Stimulated activated CD4-positive, alpha-beta T cell treated with anti-CD3 and anti-CD28 coated beads, Interleukin-12 subunit alpha, Interleukin-12 subunit beta, amount 100 ng/mL, for 4 hours (primary cell): ENCODE measurements at places on chromosomes 7 and 10.

DNA sequence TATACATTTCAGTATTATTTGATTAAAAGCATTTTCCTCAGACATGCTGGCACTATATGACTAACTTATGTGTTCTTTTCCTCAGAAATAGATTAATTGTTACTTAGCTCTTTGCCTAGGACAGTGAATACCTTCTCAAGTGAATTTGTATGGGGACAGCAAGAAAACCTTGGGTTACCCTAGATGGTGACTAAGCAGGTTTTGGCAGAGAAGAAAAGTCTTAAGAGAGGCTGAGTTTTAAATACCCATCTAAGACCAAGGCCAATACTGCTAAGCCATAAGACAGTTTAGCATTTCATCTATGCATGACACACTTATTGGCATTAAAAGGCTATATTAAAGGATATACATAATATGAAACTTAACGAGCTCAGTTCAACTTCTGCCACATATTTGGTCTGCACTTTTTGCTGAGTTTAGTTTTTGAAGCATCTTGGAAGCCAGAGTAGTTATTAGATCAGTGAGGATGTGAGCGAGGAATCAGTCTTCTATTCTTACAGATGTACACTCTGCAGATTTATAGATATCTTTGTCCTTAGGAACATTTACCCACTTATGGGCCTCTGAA is 54.6 kb upstream of the FAM3C start:
- DNase-seq: no peak

DNA sequence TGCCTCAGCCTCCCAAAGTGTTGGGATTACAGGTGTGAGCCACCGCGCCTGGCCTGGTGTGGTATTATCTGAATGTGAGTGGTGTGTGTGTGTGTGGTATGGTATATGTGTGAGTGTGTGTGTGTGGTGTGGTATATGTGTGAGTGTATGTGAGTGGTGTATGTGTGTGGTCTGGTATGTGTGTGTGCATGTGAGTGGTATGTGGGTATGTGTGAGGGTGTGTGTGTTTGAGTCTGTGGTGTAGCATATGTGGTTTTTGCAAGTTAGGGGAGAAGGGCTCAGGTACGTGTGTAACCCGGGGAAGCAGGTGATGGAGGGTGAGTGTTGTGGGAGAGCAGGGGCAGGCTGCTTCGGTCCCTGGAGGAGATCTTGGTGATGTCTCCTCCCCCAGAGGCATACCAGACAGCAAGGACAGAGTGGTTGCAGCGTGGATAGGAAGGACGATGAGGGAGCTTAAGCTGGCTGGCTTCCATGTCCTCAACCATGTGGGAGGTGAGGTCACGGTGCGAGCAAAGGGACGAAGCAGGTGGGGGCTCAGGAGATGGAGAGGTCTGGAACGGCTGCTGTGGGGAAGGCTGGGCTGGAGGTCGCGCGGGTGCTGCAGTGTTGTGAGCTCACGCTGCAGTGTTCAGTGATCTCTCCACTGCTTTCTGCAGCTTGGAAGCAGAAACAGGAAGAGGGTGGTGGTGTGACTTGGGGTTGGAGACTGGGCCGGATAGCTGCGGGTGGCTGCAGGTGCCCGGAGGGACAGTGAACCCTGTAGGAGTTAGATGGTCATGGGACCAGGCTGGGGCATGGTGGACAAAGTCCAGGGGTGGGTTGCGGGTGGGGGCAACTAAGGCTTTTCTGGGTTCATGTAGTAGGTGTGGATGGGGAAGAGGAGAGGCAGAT is 5.0 kb downstream of the ZYX start:
- no peak for DNase-seq

DNA sequence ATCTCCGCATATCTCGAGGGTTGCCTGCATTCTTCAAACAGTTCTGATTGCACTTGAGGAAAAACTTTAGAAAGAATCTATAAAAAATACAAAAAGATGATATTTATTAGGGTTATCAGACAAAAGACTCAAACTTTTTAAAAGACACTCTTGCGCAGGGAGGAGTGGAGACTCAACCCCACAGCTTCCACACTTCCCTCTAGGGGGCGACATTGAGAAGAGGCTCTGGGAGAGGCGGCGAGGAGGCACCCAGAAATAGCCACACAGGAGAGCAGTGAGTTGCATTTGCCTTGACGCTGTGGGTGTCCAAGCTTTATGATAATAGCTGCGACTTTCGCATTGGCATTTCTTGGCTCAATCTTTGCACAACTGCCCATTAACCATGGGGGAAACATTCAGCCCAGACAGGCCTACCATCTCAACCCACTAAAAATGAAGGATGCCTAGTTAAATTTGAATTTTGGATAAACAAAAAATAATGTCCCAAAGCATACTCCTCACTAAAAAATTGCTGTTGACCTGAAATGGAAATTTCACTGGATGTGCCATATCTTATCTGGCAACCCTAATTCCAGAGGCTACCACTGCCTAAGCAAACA is 86.2 kb downstream of the EBF3 start:
- DNase-seq: peak; percentile 31

DNA sequence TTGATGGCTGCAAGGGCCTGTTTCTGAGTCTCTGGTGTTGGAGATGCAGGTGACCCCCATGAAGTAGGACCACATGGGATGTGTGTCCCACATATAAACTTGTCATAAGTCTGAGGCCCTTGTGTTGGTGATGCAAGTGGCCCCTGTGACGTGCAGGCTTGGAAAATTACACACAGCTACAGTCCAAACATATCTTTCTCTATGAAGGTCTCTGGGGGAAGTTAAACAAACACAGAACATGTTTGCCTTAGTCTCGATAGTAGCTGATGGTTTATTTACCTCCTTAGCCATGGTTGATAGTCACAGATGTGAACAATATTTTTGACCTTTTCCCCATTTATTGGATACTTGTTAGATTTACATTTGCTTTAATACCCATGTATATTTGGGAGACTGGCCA is 64.7 kb downstream of the ADCY1 start:
- no peak for DNase-seq

DNA sequence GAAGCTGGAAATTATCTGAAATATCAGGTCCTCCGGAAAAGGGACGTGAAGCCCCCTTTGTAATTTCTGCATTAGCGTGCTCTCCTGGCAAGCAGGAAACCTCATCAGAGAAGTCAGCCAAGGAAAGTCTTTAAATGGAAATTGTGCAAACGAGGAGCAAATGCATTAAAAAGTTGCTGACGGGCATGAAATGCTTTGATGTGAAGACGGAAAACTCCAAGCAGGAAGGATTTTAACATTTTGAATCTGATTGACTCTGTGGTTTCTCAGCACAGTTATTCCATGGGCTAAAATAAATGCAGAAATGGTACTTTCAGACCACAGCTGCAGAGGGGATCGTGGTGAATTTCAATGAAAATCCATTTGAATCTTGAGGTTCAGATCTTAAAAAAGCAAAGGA is 167.8 kb downstream of the AHR start:
- no peak for DNase-seq

- DNase-seq: no peak
Observed at GRCh38 chr10:131978851-131979250, 2.9 kb downstream of the BNIP3 start.

DNA sequence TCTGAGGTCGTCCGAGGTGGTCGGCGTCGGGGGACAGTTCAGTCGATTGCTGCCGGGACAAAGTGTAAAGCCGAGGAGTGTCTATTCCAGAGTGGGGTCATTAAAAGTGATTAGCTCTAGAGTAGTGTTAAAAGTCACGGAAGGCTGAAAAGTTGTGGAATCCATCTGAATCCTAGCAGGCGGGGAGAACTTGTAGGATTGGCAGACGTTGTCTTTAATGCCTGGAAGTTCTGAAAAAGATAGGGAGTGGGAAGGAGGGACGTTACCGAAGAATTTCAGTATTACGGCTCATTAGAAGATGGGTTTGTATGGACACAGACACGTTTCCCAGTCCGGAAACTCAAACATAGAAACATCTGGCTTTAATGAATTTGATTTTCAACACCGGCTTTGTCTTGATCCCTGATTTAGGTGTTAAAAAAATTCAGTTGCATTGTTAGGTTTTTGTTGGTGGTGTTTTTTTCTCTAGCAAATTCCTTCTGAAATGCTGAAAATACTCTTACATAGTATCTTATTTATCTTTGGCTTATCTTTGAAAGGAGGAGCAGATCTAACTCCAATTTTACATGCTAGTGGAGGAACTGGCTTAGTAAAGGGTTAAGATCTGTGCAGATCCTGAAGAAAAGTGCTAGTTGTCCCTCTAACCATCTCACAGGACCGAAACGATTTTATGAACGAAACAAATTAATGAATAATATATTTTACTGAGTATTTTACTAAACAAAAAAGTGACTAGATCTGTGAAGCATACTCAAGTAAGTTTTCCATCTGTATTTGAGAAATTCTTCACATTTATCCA is 900 bp downstream of the MKLN1 start:
- DNase-seq: no peak

- no peak for DNase-seq
Observed at GRCh38 chr10:122590153-122590552, 29.6 kb downstream of the DMBT1 start.

DNA sequence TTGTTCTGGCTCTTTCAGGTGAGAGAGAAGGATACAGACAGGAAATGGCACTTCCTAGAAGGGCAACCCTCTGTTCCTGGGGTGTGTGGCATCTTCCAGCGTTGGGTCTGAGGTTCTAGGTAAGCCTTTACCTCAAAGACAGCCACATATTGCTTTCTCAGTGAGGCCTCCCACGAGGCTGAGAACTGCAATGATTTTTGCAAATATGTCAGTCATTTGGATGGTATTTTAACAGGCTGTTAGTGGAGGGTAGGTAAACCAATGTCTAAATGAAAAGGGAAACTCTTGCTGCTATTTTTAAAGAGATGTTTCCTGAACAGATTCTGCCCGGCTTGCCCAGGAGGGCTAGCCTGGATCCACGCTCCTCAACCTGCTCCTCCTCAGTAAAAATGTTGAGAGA is 240.3 kb upstream of the KLF6 start:
- no peak for DNase-seq

DNA sequence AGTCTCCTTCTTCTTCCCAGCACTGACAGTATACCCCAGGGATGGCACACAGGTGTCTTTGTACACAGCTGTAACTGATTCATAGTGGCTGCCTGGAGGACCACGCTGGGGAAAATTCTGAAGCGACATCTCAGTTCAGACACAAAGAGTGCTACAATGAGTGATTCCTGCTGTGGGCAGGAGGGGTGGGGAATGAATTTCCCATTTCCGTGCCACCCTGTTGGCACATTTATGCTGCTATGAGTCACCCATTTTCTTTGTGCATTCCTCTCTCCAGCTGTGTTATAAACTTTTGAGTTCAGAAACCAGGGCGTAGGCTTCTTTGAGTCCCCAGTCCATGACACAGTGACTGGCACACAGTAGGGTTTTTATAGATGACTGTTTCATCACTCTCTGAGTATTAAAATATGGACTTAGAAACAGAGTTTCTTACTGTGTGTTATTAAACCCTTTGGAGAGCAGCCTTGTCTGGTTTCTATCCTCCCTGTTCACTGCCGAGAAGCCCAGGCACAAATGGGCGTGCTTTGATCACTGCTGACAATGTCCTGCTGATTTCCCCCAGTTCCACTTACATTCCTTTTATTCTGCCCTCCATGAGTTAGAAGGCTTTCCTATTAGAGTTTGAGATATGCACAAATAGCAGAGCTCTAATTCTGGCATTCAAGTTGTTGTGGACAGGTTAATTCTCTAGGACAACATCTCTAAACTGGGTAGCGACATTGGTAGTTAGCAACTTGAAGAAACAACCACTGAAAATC is 24.0 kb upstream of the NPS start:
- no peak for DNase-seq

- no peak for DNase-seq
Observed at GRCh38 chr7:36949711-36950600, 225.7 kb upstream of the AOAH start.

- peak; percentile 25 for DNase-seq
Observed at GRCh38 chr7:67371429-67372305, 375.0 kb downstream of the TYW1 start.

- DNase-seq: no peak
Observed at GRCh38 chr10:45432700-45433472, 58.9 kb downstream of the ALOX5 start.

GRCh38 chr7:11170175-11170574 is 196.5 kb downstream of the PHF14 start:
- DNase-seq: no peak

- DNase-seq: no peak
Observed at GRCh38 chr7:36185756-36186155, 32.7 kb downstream of the EEPD1 start.

- no peak for DNase-seq
Observed at GRCh38 chr10:45553155-45553554, 119.4 kb downstream of the ZFAND4 start.

- DNase-seq: no peak
Observed at GRCh38 chr10:89523274-89523673, 12.1 kb downstream of the SLC16A12 start.

- peak; percentile 29 for DNase-seq
Observed at GRCh38 chr7:5827755-5828154, 46.3 kb upstream of the RNF216 start.

GRCh38 chr10:133032231-133032630 is 55.5 kb upstream of the ADGRA1 start:
- no peak for DNase-seq

DNA sequence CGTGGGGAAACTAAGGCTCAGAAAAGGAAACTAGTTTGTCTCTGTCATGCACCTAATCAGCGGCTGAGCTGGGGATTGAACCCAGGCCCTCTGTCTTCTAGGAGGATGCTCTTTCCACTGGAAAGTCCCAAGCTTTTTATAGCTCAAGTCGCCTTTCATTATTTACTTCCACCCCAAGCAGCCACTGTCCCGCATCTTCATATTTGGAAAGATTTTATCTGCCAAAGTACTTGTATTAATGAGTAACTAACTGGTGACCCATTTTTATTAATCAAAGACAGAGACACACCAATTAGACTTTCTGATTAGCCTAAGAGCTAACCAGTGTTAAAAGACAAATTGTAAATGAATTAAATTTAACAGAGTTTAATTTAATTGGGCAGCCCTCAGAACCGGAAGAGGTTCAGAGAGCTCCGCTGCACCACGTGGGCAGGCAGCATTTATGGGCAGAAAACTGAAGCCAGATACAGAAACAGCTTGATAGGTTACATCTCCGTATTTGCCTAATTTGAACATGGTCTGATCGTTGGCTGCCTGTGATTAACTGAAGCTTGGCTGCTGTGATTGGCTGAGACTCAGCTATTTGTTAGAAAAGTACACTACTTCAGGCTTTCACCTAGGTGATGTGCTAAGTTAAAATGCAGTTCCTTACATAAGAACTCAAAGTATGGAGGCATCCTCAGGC is 78.5 kb upstream of the PDCD4 start:
- no peak for DNase-seq

- no peak for DNase-seq
Observed at GRCh38 chr10:108582888-108583287, 1340.4 kb downstream of the XPNPEP1 start.

DNA sequence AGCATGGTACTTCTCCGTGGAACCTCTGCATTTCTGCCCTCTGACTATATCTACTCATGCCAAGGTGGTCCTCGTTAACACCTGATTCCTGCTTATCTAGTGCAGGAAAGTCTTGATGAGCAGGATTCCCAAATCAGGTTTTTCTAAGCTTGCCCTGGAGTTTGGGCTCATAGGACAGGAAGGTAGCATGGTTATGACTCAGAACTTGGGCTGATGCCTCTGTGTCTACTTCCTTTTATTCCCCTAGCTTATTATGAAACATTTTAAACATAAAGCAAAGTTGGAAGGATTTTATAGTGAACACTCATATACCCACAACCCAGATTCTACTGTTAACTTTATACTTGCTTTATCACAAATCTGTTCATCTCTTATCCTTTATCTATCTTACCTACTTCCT is 5.6 kb downstream of the SUFU start:
- DNase-seq: no peak
